ENCODE measurements at places on chromosomes 4 and X. TPM values are rescaled to one million over a fixed set of nuclear protein-coding genes. Genes with fewer than 3 reads are reported as not detected.

DNA sequence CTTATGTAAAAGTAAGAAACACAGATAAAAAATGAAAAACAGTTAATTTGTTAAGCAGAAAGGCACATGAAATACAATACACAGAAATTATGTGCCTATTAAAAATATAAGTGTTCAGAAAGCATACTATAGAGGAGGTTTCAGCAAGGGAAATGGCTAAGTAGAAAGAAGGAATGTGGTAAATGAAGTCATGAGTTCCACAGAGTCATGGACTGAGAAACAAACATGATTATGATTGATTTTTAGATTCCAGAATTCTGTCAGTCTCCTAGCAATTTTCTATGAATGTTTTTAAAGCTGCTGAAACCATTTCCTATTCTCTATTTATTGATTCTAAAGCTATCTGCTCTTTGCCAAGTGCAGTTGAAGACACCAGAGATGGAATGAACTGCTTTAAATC, 1398.4 kb downstream of the ARAP2 start:
- DNase-seq: no peak

The ADH1A gene
- not detected for total RNA-seq

DNA sequence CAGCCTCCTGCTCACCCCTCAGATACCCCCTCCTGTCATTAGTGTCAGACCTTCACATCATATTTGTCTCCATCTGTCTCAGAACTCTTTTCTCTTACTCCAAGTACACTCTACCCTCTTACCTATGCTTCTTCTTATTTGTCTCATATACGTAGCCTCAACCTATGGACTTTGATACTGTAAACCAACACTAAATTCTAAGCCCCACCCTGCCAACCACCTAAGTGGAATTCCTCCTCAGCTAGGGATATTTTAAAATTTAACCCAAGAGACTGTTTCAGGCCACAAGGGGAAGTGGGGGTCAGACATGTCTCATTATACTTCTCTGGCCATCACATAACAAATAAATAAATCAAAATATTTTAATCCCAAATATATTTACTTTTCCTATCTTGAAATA, 778.1 kb upstream of the GRID2 start:
- DNase-seq: no peak

- DNase-seq: no peak
Measured at GRCh38 chrX:15820106-15821073, 30.1 kb downstream of the ZRSR2 start.

DNA sequence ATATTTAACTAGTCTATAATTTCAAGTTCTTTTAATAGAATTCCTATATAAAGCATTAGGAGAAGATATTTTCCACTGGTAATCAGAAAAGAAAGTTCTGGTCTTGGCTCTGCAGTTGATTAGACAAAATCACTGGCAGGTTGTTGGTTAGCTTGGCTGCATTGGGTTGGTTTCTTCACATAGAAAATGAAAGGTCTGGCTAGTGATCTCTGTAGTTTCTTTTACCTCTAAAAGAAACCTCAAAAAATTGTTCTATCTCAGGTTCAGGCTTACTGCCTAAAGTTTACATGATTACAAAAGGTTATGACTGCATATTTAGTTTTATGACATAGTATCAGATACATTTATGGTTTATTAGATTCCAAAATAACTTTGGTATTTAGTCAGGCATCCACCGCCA, 95.8 kb upstream of the NAP1L5 start:
- no peak for DNase-seq

The VEGFC gene
- 31.5 TPM for total RNA-seq

The RHOXF2B gene
- not detected for total RNA-seq

- DNase-seq: no peak
Measured at GRCh38 chr4:183909801-183910200, 4.7 kb downstream of the STOX2 start.

- no peak for DNase-seq
Measured at GRCh38 chr4:16663732-16664131, 234.7 kb downstream of the LDB2 start.

DNA sequence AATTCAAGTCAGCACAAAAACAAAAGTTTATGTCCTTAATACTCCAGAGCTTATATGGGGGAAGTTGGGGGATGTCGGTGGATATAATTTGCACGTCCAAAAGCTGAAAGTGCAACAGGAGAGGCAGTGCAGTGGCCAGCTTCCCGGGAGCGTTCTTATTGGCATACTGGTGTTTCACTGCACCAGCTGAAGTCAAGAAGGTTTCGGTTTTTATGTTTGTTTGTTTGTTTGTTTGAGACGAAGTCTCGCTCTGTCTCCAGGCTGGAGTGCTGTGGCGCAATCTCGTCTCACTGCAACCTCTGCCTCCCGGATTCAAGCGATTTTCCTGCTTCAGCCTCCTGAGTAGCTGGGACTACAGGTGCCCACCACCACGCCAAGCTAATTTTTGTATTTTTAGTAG, 28.6 kb upstream of the TLR3 start:
- no peak for DNase-seq

GRCh38 chrX:40094900-40095582, 2.7 kb downstream of the BCOR start:
- DNase-seq: no peak

DNA sequence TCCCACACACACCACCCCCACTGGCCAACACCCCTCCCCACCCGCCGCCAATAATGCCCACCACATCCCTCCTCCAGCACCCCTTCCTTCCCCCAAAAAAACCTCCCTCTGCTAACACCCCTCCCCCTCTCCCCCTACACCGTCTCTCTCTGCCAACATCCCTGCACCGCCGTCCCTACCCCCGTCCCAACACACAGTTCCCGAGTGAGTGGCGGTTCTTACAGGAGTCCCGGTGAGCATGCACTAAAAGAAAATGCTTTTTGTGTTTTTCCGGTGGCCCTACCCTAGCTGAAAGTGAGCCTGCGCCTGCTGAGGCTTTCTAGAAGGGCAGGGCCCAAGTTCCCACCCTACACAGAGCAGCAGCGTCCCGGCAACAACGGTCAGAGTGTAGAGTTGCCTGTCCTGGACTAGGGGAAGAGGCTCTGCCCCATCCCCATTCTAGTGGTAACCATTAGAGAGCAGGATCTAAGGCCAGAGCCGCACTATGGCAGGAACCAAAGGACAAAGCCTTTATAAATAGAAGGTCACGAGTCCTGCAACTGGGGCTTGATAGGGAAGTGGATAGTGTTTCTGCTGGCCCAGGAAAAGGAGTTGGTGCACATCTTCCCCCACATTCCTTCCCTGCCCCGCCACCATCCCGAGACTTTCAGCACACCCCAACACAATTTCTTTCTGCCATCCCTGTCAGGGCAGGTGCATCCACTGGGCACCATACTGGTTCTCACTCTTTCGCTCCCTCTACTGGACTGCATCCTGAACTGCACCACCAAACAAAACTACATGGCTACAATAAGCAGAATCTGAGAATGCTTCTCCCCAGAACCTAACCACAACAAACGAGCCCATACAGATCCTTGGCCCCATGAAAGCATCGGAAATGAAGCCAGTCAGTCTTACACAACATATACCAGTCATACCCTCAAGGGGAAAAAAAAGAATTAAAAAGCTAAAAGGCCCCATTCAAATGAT, 78.1 kb upstream of the PAGE3 start:
- DNase-seq: no peak

The DMRTC1 gene
- total RNA-seq: not detected

The SPON2 gene
- total RNA-seq: 95.4 TPM

DNA sequence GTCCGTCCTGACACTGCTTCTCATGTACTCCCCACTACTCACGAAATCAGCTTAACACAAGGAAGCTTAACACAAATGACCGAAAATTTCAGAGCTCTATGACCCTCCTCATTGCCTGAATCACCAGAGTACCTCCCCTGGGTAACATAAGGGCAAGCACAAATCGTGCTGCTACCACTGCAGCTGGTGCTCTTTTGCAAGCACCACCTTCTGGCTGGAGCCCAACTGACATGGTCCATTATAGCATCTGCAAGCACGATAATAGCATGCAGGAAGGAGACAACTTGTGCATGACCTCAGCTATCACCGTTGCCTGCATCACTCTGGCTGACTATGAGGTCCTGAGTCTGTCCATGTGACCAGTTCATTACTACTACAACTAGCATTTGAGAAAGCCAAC, 308.0 kb downstream of the TEX13C start:
- no peak for DNase-seq

The SPATA18 gene
- 12.2 TPM for total RNA-seq

- no peak for DNase-seq
Measured at GRCh38 chrX:133989993-133990392, 4.6 kb upstream of the GPC3 start.

The LRCH2 gene
- total RNA-seq: 16.5 TPM

GRCh38 chrX:73668779-73669178, 105.8 kb downstream of the CHIC1 start:
- no peak for DNase-seq

- DNase-seq: no peak
Measured at GRCh38 chrX:22746081-22746480, 253.7 kb upstream of the DDX53 start.

- DNase-seq: no peak
Measured at GRCh38 chr4:76611616-76612207, 176.7 kb downstream of the SHROOM3 start.

DNA sequence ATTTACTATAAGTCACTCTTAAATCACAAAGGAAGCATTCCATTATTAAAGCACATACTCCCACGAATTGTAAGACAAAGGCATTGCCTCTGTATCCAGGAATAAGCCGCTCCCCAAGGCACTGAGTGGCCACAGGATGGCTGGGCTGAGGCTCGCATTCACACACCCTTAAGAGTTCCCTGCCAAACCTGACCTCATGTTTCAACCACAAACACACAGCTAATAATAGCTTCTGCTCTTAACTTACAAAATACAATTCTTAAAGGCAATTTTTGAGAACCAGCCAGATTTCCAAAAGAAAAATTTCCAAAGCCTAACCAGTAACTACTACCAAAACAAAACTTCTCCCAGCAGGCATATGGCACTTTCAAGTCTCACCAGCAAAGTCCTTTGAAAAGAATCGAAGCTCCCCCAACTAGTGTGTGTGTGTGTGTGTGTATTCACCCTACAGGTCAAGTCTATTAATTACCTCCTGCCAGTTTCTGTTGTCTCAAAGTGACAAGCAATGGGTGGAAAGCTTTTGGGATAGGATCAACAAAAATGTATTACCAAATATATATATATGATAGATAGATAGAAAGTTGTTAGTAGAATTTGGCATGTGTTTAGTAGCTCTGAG, 36.0 kb downstream of the ARHGAP6 start:
- DNase-seq: peak; percentile 65

- DNase-seq: no peak
Measured at GRCh38 chr4:45100956-45101818, 374.8 kb upstream of the GNPDA2 start.

GRCh38 chr4:8198906-8199593, at the start of gene SH3TC1:
TSS of gene SH3TC1 (plus strand) at chr4:8199290. CDS start at chr4:8205195, 5,905 bp downstream.
- DNase-seq: peak; percentile 68

The PCDH11X gene
- total RNA-seq: 7.1 TPM

The LPAR4 gene
- 1.7 TPM for total RNA-seq

The GAGE1 gene
- total RNA-seq: not detected

The MID2 gene
- total RNA-seq: 53.4 TPM

The OTUD4 gene
- 50.2 TPM for total RNA-seq

DNA sequence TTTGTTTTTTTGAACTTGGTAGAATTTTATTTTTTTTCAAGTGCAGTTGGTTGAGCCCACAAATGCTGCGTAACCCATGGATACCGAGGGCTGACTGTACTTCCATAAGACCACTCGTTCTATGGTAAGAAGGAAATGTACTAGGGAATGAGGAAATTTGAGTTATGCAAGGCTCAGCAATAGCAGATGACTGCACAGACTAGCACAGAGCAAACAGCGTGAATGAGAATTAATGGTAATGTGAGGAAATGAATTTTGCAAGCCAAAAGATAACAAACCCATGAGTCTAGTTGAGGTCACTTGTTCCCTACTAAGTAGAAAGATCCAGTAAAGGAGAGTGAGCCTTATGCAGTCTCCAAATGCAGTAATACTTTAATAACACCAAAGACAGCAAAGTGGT, 17.4 kb downstream of the GSPT2 start:
- no peak for DNase-seq

- no peak for DNase-seq
Measured at GRCh38 chrX:920234-920799, 289.7 kb downstream of the SHOX start.

The GAGE12G gene
- not detected for total RNA-seq

DNA sequence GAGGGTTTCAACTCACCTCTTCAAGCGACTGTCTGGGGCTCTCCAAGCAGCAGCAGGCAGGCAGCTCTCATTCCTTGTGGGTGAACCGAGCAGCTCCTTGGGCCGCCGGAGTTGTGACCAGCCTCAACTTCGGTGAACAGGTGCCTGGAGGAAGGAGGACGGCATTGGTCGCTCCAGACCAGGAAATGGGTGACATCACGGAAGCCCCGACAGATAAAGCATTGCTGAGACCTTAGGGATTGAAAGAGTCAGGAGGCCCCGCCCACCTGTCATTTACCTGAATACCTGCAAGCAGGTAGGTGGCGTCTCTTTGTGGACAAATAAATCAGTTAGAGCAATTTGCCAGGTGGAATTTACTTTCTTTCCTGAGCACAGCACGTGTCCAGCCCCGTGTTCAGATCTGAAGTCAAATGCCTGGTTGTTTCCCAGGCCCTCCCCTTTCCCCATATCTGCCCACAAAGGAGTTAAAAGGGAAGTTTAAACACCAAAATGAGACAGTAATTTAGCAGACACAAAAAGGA, at the start of gene LNX1:
TSS of gene LNX1 (minus strand) at position 115 of the 521 bp plus-strand sequence. CDS start 17,484 bp downstream, outside the sequence.
- DNase-seq: no peak

The CC2D2A gene
- 17.9 TPM for total RNA-seq

Data from uterus (tissue), 4 donors.